ENCODE measurements at places on chromosomes 5 and 9. TPM values are rescaled to one million over a fixed set of nuclear protein-coding genes. Genes with fewer than 3 reads are reported as not detected.

GRCh38 chr9:130890870-130891687 is 5.5 kb downstream of the QRFP start:
- DNase-seq = no peak

DNA sequence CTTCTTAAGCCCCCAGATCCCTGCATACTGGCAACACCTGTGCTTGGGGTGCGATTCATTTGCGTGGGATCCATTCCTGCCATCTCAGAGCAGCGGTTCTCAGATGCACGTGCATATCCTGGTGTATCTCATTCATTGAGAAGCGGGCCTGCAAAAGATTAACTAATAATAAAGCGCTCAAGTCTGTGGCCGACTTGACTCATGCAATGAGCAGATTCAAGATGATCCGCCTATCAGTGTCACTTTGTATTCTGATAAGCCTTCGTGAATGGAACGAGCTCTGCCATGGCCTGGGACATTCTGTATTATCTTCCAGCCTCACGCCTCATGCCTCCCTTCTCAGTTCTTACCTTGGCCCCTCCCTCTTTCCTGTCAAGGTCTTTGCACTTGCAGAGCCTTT is 22.3 kb downstream of the C1QTNF2 start:
- DNase-seq = no peak

DNA sequence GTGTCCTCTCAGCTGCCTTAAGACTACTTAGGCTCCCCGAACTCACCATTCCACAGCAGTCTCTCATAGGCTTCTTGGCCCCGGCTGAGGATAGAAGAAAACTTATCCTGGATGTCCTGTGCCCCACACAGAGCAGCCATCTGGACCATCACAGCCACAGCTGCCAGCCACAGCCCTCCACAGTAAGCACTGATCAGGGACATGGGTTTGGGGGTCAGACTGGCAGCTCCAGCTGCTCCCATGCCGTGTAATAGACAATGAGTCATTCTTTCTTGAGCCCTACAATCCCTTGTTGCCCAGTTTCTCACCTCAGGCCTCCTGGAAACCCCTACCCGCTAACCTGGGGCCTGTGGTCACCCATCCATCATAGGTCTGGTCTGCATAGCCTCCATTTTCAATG is 5.7 kb downstream of the CREB3 start:
- DNase-seq = no peak

- no peak for DNase-seq
Observed at GRCh38 chr9:8943392-8943791, 1143.8 kb upstream of the DMAC1 start.

- no peak for DNase-seq
Observed at GRCh38 chr5:31443572-31443971, 88.3 kb downstream of the DROSHA start.

DNA sequence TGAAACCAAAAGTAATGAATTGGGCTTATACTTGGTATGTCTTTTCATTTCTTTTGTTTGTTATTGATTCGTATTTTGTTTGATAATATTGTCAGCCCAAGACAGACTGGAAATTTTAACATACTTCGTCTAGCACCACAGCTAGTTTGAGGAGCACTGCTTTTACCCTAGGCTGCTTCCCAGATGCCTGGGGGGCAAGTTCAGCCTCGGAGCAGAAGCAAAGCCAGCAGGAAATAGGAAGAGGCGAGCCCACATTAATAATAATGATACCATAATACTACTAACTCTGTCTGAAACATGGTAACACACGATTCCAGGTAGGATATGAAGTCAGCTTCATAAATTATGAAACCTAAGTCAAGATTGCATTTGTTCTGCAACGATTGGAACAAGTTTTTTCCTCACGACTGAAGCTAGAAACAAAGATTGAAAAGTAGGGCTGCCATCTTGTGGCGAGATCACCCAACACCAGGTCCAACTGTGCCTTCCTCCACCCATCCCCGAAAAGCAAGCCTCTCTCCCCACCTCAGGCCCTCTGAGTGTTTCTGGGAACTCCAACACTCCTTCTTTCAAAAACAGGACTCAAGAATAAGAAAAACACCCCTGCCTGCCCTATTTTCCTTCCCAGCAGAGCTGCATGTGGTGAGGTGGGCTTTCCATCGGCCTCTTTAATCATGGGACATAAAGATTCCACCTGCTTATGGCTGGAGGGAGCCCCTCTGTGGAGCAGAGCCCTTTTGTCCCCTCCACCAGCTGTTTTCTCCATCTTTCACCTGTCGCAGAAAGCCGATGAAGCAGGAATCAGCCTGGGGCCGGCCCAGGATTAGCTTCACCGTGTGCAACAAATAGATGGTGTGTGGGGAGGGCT is 236.4 kb downstream of the CAAP1 start:
- no peak for DNase-seq

- no peak for DNase-seq
Observed at GRCh38 chr5:89758146-89758545, 651.4 kb downstream of the CETN3 start.

HAVCR2 gene
- not detected for total RNA-seq

- DNase-seq = no peak
Observed at GRCh38 chr5:132657676-132658380, at the start of gene IL13. Gene IL13, plus strand, starts transcription at chr5:132658173. Its CDS starts 14 bp downstream, at chr5:132658187.

DNA sequence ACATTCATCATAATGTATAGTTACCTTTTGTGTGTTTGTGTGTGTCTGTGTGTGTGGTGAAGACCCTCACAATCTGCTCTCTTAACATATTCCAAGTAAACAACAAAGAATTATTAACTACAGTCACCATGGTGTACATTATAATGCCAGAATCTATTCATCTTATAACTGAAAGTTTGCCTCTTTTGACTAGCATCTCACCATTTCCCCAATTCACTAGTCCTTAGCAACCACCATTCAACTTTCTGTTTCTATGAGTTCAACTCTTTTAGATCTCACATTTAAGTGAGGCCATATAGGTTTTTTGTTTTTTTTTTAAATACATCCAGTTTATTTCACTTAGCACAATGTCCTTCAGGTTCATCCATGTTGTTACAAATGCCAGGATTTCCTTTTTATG is 83.6 kb downstream of the SMC2 start:
- DNase-seq = no peak

GIN1 gene
- total RNA-seq = 30.7 TPM

DNA sequence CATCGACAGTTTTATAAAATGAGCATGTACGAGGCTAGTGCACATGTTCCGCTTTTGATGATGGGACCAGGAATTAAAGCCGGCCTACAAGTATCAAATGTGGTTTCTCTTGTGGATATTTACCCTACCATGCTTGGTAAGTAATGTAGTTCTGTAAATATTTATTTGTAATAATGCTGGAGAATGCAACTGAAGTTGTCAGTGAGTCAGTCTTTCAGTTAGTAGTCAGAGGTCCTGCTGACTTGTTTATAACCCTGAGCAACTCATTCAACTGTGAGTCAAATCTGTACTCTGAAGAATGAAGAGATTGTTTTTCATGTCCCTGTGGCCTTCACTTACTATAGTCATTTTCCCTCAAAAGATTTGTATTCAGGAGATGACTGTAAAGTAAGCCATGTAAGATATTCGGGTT is 28.4 kb upstream of the GPR150 start:
- no peak for DNase-seq

ZNF454 gene
- total RNA-seq = not detected

NRG2 gene
- total RNA-seq = 2.8 TPM

- DNase-seq = no peak
Observed at GRCh38 chr5:132475497-132475882, 15.1 kb downstream of the IRF1 start.

BTNL8 gene
- total RNA-seq = not detected

CIZ1 gene
- 5.4 TPM for total RNA-seq

DNA sequence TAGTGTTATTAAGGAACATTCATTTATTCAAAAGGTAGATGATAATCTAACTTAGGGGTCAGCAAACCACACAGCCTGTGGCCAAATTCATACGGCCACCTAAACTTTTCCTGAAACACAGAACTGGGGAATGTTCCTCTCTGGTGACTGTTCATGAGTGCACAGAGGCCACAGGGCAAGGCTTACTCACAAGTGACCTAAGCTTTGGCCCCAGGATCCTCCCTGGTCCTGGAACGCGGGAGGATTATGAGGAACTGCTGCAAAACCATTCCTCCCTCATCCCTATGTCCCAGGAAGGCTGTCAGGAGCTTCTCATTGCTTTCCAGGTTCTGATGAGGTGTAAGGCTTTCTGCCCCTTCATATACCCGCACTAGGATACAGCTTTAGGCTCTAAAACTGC is 397.6 kb downstream of the SEMA5A start:
- DNase-seq = no peak

- no peak for DNase-seq
Observed at GRCh38 chr9:134861595-134862334, 18.8 kb upstream of the FCN2 start.

GRCh38 chr5:139836469-139837208 is 41.0 kb downstream of the PSD2 start:
- no peak for DNase-seq

DNA sequence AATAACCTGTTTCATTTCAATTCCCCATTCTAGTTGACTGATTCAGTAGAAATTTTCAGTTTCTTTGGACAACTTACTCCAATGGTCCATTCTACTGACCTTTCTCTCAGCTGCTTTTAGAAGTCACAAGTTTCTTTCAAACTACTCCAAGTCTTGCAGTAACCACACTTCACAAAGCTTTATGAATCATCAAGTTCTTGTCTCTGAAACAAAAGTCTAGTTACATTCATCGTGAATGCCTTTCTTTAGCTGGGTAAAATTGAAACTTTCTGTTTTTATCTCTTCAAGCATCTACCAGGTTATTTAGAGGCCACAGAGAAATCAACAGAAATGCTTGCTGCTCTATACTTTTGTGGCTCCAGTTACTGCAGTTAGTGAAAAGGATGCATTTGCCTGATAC is 405.4 kb downstream of the TMEM232 start:
- no peak for DNase-seq

DNA sequence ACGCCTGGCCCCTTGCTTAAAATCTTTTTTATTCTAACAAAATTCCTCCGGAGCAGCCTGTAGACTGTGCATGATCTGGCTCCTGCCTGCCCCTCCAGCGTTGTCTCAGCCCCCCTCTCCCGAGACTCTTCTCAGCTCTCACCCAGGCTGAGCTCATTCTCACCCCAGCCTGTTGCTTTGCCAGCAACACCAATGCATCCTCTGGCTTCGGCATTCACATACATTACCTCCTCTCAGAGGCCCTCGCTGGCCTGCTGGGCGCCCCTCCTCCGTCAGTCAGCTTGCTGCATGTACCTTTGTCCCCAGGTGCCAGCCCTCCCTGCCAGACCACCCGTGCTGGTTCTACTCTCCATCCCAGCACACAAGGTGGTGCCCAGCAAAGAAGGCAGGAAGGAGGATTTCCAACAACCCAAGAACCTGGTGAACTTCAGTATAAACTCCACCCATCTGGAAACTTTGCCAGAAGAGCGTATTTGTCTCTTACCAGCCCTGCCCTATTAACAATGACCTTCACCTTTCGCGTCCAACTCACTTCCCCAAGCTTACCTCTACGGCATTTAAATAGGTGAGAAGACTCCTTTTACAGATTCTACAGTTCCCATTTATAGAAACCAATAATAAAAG is 35.0 kb downstream of the MYO10 start:
- DNase-seq = no peak

DNA sequence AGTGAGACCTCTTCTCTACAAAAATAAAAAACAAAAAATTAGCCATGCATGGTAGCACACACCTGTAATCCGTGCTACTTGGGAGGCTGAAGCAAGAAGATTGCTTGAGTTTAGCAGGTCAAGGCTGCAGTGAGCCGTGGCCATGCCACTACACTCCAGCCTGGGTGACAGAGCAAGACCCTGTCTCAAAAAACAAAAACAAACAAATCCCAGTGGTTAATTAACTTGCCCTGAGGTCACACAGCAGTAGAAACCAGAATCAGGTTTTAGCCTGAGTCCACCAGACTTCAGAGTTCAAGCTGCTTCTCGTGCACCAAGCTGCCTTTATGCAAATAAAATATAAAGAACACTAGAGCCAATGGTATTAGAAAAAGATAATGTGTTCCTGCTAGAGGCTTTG is 169.7 kb downstream of the GOLPH3 start:
- no peak for DNase-seq

- no peak for DNase-seq
Observed at GRCh38 chr9:20472342-20473045, 149.8 kb downstream of the MLLT3 start.

MEGF9 gene
- total RNA-seq = 2.7 TPM

CKS2 gene
- 335 TPM for total RNA-seq
